ENCODE measurements at places on chromosomes 5 and 9.

DNA sequence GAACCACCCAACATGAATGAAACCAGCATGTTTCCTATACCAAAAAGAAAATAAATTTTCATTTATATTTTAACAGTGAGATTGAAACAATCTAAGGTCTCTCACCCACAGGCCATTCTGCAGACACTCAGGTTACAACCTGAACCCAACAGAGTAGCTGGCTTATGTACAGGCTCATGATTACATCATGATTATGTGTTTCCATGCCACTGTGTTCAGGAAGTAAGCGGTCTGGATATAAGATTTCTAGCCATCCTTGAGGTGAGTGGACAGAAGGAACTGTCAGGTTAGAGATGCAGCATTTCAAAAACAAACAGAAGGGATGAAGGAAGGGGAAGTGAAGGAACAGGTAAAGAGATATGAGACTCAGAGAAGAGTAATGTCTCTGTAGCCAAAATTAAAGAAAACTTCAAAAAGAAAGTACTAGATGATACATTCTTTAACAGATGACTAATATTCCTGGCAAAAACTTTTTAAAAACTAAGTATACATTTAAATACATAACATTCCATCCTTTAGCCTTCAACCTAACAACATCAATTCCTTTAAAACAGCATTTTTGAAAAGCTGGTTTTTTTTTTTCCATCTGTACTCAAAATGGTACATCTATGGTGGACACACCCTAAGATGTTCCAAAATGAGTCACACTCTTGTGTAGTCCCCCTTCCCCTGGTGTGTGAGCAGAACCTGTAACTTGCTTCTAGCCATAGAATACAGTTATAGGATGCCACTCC, 119.8 kb downstream of the LPAR1 start:
- no peak for DNase-seq

GRCh38 chr5:73496984-73497457, 1.2 kb upstream of the BTF3 start:
- no peak for DNase-seq

GRCh38 chr5:116959843-116960242, 385.2 kb upstream of the SEMA6A start:
- no peak for DNase-seq

- no peak for DNase-seq
Measured at GRCh38 chr5:62935660-62936059, 357.0 kb downstream of the LRRC70 start.

DNA sequence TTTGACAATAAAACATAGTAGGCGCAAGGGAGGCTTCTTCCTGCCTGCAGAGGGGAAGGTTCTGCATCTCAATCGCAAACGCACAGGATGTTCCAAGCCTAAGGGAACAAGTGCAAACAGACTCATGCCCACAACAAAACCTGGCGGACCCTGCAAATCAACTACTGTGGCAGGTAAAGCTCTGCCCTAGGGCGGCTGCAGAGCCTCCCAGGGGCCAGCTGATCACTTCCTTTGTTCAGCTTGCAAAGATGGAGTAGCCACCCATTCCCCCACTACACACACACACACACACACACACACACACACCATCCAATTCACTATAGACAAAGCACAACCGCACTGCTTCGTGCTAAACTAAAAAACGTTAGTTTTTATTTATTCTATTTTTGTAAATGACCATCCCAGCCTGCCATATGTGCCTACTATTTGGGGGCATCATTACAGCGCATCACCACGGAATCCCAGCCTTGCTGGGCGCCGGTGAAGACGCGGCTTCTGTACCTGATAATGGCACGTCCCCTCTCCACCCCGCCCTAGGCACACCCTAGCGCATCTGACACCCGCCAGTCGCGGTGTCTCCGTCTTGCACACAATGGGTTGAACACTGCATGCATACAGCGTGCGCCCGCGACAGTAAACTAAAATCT, 57.6 kb downstream of the DPYSL3 start:
- DNase-seq: no peak

DNA sequence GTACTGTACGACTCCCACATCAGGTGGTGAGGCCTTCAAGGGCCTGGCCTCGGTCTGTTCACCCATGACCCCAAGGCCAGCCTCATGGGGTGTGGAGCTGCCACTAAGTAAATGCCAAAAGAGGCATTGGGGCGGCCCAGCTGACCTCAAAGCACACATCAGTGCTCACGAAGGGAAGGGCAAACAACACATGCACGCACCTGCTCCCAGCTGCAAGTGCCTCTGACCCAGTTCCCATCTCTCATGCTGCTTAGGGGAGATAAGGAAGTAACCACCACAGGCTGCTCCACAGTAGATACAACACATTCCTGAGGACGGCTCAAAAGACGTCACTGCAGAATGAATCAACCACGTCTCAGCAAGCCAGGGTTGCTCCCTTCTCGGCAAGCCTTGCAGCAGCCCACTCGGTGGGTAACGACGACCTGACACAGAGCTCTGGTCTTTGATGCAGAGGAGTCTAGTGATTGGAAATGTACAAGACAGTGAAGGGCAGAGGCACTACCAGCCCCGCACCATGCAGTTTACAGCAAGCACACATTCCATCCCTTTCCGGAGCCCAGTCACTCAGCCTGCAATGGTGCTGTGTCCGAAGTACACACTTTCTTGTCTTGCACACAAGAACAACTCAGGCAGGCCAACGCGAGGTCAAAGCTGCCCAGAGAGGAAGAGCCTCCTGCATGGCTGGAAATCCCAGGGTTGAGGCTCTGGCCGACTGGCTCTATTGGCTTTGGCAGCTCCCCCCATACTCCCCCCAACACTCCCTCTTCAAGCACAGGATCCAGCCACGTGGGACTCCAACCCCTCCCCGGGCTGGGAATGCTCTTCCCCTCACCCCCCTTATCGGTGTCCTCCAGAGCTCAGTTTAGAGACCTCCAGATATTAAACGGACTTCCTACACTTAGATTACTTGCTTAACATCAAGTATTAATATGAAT, 31.8 kb downstream of the FABP6 start:
- DNase-seq: no peak

GRCh38 chr5:129135633-129136032, 41.1 kb downstream of the ISOC1 start:
- DNase-seq: no peak

- DNase-seq: peak; percentile 15
Measured at GRCh38 chr5:33423018-33423630, 17.6 kb upstream of the TARS1 start.

DNA sequence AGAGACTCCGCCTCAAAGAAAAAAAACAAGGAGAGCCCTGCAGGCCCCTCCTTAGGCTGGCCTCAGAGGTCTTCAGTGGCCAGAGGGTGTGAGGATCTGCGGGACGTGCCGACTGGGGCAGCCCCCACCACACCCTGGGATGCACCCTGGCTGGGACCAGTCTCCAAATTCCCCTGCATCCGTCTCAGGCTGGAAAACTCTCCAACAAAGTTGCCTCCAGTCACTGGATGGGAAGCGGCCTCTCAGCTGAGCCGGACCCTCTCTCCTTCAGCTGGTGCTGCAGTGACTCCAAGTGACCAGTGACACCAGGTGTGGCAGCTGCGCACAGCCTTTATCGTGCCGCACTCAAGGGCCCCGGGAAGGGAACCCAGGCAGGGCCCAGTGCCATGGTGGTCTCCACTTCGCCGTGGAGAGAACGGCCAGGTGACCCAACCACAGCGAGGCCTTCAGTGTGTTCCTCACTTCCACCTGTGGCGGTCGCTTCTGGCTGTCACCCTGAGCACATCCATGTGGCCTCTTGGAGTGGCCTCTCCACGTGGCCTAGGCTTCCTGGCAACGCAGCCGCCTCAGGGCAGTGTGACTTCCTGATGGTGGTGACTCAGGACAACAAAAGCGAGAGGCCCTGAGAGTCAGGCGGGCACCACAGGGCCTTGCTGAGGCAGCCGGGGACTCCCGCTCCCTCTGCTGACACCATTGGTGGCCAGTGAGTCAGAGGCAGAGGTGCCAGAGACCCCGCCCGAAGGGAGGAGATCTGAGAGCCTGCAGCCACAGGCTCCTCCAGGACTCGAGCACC, 19.3 kb upstream of the CAMSAP1 start:
- no peak for DNase-seq

GRCh38 chr5:113224605-113225065, 210.2 kb downstream of the TSSK1B start:
- DNase-seq: no peak

- DNase-seq: no peak
Measured at GRCh38 chr9:129442803-129443511, 177.9 kb downstream of the C9orf50 start.

GRCh38 chr5:27311544-27311943, 273.2 kb upstream of the CDH9 start:
- no peak for DNase-seq

DNA sequence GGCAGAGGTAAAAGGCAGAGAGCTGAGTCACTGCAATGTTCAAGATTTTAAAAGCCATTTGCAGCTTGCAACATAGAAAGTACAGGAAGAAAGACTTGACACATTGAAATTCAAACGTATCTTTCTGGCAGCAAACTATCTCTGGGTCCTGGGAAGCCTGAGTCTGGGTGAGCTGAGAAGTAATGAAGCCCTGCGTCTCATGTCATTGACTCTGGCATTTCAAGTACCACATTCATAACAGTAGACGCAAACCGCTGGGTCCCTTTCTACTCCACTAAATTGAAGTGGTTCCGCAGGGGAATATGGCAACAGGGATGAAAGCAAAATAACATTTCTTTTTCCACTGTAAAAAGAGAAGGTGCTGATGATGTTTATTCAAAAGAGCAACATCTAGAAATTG, 694.3 kb downstream of the BRINP1 start:
- DNase-seq: no peak

- no peak for DNase-seq
Measured at GRCh38 chr5:64971513-64971912, 202.8 kb downstream of the CWC27 start.

DNA sequence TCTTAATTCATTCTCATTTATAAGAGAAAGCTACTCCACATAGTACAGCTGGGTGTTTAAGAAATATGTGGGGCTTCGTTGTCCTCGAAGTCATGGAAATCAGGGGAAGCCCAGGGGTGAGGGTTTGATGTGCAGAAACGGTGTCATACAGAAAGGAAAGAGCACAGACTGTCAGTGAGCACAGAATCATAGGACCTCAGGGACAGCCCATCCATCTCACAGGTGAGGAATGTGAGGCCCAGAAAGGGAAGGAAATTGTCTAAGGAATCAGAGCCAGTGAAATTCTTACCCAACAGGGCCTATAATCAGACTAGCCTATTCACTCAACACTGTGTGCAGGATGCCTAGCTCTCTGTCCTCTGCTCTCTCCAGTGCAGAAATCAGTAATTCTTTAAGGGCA, 535.6 kb downstream of the SPOCK1 start:
- no peak for DNase-seq

DNA sequence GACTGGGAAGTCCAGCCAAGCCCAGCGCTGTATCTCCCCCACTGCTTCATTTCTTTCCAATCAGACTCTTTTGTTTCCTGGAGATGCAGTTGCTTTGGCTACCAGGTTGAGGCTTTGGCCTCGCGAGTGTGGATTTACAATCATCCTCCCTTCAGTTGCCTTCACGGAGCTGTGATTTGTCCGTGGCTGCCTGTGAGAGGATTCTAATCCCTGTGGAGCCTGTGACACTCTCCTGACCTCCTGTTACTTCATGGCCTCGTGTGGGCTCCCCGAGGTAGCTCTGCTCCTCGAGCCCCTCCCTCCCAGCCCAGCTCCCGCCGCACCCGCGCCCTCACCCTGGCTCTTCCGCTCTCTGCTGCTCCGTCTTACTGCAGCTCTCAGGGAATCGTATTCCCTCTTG, 107.2 kb upstream of the STC2 start:
- no peak for DNase-seq

- no peak for DNase-seq
Measured at GRCh38 chr9:37480759-37481158, 5.0 kb upstream of the POLR1E start.

Data from globus pallidus (tissue), 1 donor.